ENCODE measurements at places on chromosomes 4 and X.

DNA sequence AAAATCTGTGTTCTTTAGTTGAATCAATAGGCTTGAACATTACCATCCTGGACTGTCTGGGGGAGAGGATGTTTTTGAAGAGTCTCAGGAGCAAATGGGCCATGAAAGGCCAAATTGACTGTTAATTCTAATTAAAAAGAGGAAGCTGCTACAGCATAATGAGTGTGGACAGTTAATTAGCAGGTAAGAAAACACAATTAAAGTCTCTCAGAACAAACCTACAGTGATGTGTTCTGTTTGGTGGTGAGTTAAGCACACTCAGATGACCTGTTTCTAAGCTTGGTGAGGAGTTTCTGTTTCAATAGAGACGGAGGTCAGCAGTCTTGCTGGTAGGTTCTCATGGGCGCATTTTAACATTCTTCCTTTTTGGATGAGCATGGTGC lies 68.1 kb downstream of the DRD5 start:
- no peak for DNase-seq

DNA sequence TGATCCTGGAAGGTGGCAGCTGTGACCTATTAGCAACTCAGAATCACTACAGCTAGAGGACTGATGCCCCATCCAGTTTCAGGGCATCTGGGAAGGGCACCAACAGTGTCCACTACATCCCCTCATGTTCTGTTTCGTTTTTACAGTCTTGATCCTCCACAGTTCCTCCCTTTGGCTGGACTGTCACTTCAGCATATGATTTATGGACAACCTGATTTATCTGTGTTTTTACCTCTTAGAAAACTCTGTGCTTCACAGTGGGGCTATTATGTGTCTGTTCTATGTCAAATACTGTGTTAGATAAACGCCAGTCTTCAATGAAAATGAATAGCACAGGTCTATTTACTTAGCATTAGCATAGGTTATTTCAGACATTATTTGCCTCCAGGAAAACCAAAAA lies 63.1 kb upstream of the GRPR start:
- DNase-seq, result no peak

GRCh38 chr4:30617836-30618235 lies 102.3 kb upstream of the PCDH7 start:
- no peak for DNase-seq

DNA sequence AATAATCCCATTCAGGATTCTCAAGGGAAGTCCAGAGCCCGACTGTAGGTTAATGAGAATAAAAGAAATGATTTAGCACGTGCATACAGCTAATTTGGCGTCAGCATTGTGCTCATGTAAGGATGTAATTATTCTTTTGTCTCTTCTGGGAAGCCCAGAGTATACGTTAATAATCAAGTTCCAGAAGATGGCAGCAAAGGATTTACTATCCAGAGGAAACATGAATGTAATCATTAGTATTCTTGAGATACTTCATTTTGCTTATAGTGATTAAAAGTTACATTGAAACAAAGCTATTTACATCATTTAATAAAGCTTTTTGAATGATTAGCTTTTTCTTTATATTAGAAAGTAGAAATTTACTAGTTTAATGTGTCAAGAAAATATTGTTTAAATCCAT lies 27.1 kb upstream of the MAP9 start:
- peak; percentile 66 for DNase-seq

GRCh38 chrX:133085785-133086184 lies 11.1 kb downstream of the USP26 start:
- no peak for DNase-seq

GRCh38 chr4:125421547-125421946 lies 106.8 kb downstream of the FAT4 start:
- DNase-seq, result no peak

DNA sequence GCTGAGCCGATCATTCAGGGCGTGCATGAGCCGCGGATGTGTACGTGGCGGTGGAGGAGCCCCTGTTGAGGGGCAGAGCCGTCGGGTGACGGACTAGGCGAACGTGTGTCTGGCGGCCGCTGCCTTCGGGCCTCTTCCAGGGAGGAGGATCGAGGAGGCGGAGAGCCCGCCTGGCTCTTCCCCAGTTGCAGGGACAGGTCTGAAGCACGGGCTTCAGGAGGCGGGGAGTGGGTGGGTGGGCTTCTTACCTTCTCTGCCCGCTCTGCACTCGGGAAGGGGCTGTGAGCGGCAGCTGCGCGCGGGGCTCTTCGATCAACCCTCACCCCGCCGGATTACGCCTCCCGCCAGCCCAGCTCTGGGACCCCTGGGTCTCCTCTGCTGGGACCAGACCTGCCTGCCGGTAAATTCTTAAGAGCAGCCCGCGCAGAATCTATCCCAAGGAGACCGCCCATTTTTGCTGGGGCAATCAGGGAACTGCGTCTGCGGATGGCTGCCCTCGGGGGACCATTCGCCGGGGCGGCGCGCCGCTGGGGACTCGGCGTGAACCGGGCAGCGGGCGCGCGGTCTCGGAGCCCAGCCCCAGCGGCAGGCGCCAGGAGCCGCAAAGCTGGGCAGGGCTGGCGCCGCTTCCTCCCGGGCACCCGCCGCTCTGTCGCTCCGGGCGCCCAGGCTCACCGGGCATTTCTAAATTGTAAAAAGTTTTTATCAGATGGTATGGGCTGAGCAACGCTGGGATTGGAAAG lies 4.9 kb downstream of the PLAC8 start:
- DNase-seq, result peak; percentile 61

DNA sequence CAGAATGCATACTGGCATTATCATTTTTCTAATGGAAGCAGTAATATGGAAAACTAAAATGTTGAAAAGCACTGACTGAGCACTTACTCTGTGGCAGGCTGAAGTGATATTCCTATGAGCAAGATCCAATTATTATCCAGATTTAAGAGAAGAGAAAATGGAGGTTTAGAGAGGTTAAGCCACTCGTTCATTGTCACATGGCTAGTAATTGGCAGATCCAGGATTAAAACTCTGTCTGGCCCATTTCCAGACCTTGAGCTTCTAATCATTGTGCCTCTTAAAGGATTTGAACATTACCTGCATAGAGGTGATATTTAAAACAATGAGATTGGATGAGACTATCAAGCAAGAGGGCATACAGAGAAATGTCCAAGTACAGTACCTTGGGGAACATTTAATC lies 80.6 kb downstream of the MFAP3L start:
- DNase-seq, result peak; percentile 92

GRCh38 chrX:152479525-152479924 lies 28.4 kb upstream of the GABRA3 start:
- DNase-seq, result no peak

- DNase-seq, result peak; percentile 91
Measured at GRCh38 chrX:24494647-24495075, 29.6 kb downstream of the PDK3 start.

- DNase-seq, result no peak
Measured at GRCh38 chr4:74464291-74464690, 19.4 kb downstream of the AREG start.

DNA sequence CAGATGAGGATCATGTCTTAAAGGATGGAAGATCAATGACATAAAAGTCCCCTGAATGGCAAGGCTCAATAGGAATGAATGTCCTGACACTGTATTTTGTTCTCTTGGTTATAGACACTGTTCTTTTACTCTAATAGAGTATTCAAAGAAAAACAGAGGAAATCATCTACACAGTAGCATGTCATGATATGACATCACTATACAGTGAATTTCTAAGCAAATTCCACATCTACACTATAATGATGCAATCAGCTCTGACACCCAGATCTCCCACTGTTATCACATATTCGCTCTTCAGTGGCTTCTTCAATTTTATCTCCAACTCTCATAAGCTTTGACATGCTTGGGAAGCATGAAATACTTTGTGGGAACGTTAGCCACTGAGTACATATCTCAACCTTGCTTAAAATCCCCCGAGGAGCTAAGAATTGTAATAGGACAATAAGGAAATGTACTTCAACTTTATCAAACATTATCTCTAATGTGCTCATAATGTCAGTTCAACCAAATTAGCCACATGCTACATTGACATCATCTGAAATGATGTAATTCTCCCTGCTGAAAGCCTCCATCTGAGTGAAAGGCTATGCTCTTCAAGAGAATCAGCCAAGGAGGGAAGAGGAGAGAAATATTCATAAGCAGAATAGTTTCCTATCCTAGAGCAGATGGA lies 139.6 kb upstream of the PTCHD1 start:
- no peak for DNase-seq

- peak; percentile 52 for DNase-seq
Measured at GRCh38 chr4:47490550-47490949, 5.5 kb downstream of the ATP10D start.

- peak; percentile 58 for DNase-seq
Measured at GRCh38 chr4:71941001-71941400, 90.8 kb upstream of the NPFFR2 start.

- DNase-seq, result no peak
Measured at GRCh38 chr4:26524011-26524410, 33.7 kb upstream of the CCKAR start.

- no peak for DNase-seq
Measured at GRCh38 chrX:154818916-154819770, 13.9 kb upstream of the MPP1 start.

- DNase-seq, result no peak
Measured at GRCh38 chr4:87087015-87087414, 133.4 kb downstream of the KLHL8 start.

- no peak for DNase-seq
Measured at GRCh38 chr4:159390648-159391047, 287.8 kb downstream of the RAPGEF2 start.

DNA sequence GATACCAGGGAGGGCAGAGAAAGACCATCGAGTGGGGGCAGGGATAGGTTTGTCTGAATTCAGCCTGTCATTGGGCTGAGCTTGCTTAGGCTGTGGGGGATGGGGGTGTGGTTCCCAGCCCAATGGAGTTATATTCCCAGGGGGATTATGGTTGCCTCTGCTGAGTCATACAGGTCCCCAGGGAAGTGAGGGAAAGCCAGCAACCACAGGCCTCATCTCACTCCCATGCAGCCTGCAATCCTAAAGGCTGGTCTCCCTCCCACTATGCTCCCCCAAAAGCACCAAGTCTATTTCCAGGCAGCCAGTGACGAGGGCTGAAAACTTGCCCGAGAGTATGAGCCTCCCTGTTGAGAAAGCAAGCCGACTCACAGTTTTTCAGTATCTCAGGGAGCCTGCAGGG lies 39.3 kb downstream of the AFM start:
- DNase-seq, result peak; percentile 87

- DNase-seq, result no peak
Measured at GRCh38 chr4:113495790-113496189, 265.7 kb downstream of the CAMK2D start.

DNA sequence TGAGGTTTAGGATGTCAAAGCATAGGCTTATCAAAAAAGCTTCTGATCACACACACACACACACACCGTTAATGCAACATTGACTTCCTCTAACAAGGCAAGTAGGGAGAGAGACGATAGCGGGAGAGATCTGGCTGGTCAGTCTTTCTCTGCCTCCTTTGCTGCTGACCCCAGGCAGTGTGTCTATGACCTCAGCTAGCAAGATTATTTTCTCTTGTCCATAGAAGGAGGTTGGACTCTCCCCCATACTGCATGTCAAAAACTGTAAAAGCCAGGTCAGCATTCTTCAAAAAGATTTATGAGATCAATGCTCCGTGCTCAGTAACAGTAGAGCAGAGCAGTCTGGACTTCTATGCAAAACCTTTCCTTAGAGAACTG lies 63.5 kb upstream of the PGM2 start:
- DNase-seq, result no peak

DNA sequence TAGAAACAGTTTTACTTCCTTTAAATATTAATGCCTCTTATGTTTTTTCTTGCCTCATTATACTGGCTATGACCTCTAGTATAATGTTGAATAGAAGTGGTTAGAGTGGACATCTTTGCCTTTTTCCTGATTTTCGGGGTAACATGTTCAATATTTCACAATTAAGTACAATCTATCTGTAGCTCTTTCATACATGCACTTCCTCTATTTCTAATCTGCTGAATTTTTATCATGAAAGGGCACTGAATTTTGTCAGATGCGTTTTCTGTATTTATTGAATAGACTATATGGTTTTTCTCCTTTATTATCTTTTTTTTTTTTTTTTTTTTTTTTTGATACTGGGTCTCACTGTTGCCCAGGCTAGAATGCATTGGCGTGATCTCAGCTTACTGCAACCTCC lies 29.0 kb downstream of the MECP2 start:
- no peak for DNase-seq

GRCh38 chr4:80077639-80078038 lies 4.6 kb upstream of the ANTXR2 start:
- no peak for DNase-seq

GRCh38 chrX:2707334-2707760 lies 16.3 kb downstream of the CD99 start:
- no peak for DNase-seq

DNA sequence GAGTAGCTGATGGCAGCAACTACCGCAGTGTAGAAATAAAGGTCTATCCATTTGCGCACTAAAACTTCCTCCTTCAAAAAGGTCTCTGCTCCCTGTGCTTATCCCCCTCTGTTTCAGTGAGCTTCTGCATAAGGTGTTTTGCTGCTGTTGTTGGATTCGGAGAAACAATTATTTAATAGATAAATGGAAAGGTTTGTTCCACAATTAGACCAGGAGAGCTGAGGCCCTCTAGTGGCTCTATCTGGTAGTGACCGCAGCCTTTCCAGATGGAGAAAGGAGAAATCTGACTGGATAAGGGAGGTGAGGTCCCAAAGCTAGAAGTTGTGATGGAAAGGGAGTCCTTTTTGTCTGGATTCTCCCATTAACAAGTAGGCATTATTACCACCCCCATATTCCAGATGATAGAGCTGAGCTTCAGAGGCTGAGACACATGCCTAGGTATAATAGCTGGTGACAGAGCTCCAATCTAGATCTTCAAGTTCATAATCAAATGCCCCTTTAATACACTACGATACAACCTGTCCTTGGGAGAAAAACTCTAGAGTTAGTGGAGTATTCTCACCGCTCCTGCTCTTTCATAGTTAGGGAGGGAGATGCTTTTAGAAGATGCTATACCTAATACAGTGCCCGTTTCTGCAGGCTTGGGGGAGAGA lies 5.1 kb upstream of the GABRQ start:
- DNase-seq, result peak; percentile 74

DNA sequence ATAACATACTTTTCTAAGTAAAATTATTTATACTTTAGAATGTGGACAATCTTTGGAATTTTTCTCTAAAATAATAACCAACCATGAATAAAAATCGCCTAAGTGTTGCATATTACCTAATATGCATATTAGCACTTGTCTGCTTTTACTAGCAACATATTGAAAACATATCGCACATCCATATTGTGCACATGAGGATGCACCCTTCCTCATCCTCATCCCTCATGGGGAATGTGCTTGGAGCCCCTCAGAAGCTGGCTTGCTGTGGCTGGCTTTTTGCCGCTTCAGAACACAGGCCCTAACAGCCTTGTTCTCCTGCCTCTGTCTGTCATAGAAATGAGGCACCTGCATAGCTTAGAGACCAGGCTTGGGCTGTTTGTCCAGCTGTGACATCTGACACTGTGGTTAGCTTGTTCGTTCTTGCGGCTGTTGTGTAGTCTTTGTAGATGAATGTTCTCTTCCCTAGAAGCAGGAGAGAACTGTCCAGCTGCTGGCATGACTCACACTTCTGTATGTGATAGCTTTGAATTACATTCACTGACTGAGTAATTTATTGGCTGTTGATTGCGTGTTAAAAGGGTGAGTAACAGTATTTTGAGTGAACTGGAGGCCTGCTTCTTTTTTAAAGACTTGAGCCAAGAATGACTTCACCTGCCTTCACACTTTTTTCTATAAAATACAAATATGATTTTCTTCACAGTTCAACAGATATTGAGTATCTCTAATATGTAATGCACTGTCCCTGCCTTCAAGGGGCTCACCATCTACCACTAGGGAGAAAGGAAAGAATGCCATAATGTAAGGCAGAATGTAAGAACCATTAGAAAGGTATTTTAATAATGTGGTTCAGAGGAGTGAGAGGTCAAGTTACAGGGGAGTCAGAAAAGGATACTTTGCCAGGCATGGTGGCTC lies 81.9 kb downstream of the HMGB2 start:
- no peak for DNase-seq

GRCh38 chr4:16270454-16271328 lies 44.4 kb upstream of the TAPT1 start:
- peak; percentile 7 for DNase-seq

Data from NCI-H82 (cell line).